Astrocyte (in vitro differentiated cells and primary cell): ENCODE measurements at places on chromosomes 4 and X. TPM values are rescaled to one million over a fixed set of nuclear protein-coding genes. Genes with fewer than 3 reads are reported as not detected.

ZCCHC18 gene
- 0.98 and 2.1 TPM in 2 replicates for total RNA-seq

PJA1 gene
- total RNA-seq: 26.9 and 28.9 TPM in 2 replicates

RNF113A gene
- 16.3 and 17.8 TPM in 2 replicates for total RNA-seq

CTBP1 gene
- total RNA-seq: 115 and 136 TPM in 2 replicates

AP1S2 gene
- 43.5 and 74.2 TPM in 2 replicates for total RNA-seq

SSX2 gene
- total RNA-seq: not detected in 2 replicates

GALNT7 gene
- total RNA-seq: 97.6 and 98.5 TPM in 2 replicates

DNA sequence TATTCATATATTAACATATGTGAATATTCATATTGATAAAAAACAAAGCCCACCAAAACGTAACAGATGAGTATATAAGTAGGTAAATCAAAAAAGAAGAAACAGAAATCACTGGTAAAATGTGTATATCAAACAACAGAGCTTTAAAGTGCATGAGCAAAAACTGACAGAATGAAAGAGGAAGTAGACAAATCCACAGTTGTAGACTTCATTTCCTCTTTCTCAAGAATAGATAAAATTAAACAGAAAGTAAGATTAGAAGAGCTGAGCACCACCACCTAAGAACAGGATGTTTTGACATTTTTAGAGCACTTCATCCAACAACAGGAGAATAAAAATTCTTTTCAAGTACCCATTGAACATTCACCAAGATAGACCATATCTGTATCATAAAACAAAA, 64.6 kb downstream of the CNKSR2 start:
- no peak for DNase-seq

DNA sequence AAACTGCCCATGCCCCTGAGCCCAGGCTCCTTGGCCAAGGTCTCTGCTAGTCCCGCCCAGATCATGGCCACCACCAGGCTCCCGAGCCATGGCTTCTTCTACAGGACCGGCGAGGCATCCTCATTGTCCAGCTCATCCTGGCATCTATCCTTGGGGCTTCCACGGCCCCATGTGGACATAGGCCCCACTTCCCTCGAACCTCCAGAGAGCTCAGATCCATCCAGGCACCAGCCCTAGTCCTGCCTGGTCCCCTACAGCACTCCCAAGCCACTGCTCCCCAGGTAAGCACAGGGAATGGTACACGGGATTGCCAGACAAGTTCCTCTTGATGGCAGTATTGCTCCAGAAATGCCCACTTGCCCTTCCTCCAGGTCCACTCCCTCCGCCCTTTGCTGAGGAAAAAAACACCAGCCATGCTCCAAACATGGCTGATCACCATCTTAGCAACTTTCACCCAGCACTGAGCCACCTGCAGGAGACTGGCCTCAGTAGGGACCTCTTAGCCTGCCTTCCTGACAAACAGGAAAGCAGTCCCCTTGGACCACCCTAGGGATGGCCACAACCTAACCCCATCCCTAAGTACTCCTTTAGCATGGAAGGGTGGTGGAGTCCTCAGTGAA, 272.1 kb upstream of the AGTR2 start:
- no peak for DNase-seq

DNA sequence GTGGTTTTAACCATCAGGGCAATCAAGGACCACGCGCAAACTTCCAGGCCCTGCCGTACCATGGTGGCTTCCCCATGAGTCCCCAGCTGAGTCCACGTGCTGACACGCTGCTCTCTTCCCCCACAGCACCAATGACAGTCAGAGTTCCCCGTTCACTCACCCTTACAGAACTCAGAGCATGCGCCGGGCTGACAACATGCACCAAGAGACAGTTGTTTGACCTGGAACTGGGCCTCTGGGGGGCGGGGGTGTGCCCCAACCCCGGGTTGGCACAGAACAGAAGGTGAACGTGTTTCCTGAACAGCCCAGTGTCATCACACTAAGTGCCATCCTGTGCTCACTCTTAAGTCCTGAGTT, 29.4 kb downstream of the IRF2 start:
- DNase-seq: no peak

DNA sequence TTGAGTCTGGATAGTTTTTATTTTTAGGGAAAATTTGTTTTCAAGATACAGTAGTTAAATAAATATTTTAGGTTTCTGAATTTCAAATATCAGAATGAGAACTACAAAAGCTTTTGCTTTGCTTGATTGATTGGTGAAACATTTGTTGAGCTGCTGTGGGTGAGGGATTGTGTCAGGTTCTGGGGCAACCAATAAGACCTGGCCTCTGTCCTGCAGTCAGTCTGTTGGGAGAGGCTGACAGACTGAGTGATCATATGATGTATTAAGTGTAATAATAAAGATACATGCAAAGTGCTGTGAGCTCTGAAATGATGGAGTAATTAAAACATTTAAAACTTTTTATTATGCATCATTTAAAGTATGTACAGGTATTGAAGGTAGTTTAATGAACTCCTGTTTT, 9.6 kb downstream of the KDM6A start:
- no peak for DNase-seq

DNA sequence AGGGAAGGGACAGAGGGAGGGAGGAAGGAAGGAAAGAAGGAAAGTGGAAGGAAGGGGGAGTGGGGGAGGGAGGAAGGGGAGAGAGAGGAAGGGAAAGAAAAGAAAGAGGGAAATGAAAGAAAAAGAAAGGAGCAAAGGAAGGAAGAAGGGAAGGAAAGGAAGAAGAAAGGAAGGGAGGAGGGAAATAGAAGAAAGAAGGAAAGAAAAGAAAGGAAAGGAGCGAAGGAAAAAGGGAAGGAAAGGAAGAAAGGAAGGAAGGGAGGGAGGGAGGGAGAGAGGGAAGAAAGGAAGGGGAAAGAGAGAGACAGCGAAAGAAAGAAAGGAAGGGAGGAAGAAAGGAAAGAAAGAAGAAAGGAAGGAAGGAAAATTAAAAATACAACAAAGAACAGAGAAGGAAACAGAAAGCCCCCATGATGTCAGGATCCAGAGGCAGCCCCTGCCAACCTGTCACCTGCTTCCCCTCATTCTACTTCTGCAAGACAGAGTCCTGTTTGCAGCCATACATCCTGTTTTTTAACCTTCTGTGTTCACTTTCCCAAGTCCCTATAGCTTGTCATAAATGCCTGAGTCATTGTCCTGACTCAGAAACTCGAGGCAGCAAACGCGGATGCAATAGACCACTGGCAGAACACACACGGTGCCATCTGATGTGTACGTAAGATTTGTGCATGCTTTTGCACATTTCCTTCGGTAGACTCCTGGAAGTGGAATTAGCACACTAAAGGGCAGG, 77.0 kb upstream of the C4orf50 start:
- peak; percentile 12 for DNase-seq

GRCh38 chrX:12814420-12814819, 23.2 kb downstream of the PRPS2 start:
- no peak for DNase-seq

DNA sequence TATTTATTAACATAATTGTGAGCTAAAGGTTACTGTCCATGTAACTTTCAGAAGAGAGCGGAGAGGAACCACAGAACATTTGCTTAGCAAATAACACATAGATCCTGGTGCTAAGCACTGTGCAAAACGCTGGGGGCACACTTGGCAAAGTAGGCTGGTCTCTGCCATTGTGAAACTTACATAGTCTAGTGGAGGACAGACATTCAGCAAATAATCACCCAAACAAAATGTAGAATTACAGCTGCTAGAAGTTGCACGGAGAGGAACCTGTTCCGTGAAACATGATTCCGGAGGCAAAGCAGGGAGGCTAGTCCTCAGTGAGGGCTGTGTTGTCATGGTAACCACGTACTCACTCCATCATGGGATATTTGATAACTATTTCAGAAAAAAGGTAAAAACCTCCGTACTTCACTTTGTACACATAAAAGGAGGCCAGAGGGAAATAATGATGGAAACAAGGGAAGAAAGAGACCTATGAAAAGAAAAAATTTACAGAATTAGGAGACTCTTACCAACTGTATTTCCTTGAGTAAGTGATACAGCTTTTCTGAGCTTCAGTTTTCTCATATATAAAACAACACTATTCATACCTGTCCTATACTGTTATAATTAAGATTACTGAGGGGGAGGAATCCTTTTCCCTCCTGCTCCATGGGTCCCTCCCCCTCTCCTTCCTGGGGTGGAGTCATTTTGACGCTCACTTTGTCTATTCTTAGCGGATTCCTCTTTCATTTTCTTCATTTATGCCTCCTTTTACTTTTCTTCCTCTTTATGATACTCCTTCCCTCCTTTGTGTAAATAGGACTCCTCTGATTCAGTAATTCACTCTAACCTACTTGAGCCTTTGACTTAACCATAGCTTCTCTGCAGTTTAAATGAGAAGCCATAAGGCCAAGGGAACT, 825 bp upstream of the RASGEF1B start:
- DNase-seq: peak; percentile 8
